T follicular helper cell (primary cell): ENCODE measurements at places on chromosomes 11 and 22.

DNA sequence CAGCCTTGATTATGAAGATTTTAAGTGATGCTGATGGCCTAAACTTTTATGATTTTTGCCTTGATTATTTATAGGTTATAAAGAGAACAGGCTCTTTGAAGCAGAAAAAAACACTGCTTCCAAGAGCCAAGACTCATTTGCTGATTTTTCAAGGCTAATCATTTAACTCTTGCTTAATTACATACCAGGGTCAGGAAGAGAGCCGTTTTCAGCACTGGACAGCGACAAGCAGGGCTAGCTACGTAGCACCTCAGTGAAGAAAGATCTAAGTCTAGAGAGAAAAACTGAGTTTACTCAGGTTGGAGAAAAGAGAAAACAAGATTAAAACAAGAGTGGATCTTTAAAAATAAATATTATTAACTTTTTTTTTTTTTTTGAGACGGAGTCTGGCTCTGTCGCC lies 615.4 kb upstream of the B3GAT1 start:
- no peak for DNase-seq

DNA sequence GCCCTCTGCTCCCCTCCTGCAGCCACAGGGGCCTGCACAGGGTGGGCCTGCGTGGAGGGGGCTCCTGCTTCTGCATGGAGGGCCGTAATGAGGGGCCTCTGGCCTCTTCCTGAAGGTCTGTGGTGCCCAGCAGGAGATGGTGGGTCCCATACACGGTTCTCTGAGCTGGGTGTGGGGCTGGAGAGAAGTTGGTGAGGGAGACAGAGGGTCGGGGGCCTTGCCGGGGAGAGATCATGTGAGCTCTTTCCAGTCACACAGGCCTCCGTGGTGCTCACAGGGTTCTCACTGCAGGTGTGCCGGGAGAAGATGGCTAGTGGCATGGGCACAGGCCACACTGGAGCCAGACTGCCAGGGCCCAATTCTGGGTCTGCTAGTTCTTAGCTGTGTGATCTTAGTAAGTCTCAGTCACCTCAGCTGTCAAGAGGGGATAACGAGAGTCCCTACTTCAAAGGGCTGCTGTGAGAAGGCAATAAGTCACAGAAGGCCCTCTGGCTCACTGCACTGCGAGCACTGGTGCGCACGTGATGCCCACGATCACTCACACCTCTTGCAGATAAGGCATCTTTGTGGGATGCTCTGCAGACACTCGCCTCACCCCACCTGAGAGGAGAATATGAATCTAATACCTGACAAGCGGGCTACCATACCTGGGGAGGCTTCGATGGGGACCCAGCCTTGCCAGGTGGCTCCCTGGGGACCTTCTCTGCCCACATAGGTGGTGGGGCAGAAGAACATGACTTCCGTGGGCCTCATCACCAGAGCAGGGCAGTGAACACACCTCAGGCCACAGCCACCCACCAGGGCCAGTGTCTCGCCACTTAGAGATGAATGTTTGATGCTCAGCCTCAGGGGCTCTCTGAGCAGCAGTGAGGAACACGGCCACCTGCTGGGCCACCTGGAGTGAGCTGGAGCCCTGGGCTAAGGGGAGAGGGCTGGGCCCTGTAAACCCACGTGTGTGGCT lies 14.5 kb downstream of the KCNC1 start:
- no peak for DNase-seq

GRCh38 chr11:45834298-45834756 lies 12.9 kb upstream of the CRY2 start:
- no peak for DNase-seq

DNA sequence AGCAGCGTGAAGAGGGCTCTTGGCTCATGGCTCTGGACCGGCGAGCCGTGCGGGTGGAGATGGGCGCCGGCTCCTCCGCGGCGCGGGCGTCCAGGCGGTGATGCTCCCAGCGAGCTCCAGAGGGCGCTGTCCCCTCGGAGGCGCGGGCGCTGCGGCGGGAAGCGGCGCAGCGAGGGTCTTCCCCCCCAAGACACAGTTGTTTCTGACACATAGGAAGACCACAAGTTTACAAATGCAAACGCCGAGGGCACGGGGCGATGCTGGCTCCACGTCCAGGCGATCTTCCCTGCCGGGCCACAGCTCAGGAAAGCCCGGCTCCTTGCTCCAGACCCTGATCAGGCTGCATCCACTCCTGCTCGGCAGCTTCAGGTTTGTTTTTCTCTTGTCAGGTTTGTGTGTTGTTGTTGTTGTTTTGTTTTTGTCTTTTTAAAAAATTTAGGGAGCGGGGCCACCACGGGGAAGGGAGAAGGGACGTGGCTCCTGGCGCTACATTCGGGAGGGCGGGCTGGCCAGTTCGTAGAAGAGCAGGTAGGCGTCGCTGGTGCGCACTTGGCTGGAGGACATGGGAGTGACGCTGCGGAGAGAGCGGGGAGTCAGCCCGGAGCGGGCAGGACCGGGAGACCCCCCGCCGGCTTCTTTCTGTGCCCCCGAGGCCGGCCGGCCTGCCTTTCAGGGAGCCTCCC lies 10.0 kb upstream of the MFRP start:
- peak; percentile 64 for DNase-seq

DNA sequence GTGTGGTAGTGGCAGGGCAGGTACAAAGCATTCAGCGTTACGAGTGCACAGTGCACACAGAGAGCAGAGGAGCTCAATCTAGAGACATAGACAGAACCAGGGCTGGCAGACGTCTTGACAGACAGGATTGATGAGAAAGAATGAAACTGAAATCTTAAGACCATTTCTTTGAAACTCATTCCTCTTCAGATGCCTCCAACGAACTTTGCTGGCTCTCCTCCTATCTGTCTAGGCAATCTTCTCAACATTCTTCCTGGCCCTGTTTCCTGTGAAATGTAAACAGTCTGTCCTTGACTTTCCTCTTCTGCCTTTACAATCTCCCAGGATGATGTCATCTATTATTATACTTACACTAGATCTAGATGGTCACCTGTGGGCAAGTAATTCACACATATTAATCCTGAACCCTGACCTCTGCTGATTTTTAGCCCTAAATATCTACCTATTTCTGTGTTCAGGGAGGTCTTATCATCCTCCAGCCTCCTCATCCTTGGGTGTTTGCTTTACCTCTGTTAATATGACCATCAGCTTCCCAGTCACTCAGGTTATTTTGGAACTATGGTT lies 119.5 kb downstream of the ENTHD1 start:
- DNase-seq = peak; percentile 1

DNA sequence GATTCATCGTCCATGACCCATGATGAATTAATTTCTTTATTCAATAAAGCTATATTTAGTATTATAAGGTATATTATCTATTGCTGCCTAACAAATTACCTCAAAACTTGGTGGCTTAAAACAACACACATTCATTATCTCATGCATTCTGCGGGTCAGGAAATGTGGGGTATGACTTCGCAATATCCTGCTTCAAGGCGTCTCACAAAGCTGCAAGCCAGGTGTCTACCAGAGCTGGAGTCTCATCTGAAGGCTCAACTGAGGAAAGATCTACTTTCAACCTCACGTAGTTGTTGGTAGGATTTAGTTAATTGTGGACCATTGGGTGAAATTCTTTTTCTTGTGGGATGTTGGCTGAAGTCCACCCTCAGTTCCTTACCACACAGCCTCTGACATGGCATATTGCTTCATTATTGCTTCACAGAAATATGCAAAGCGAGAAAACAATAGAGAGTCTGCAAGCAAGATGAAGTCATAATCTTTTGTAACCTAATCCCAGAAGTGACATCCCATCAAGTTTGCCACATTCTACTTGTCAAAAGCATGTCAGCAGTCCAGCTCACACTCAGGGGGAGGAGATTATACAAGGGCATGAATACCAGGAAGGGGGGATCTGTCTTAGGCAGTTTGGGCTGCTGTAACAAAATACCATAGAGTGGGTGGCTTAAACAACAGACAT lies 45.1 kb downstream of the KREMEN1 start:
- DNase-seq = no peak

DNA sequence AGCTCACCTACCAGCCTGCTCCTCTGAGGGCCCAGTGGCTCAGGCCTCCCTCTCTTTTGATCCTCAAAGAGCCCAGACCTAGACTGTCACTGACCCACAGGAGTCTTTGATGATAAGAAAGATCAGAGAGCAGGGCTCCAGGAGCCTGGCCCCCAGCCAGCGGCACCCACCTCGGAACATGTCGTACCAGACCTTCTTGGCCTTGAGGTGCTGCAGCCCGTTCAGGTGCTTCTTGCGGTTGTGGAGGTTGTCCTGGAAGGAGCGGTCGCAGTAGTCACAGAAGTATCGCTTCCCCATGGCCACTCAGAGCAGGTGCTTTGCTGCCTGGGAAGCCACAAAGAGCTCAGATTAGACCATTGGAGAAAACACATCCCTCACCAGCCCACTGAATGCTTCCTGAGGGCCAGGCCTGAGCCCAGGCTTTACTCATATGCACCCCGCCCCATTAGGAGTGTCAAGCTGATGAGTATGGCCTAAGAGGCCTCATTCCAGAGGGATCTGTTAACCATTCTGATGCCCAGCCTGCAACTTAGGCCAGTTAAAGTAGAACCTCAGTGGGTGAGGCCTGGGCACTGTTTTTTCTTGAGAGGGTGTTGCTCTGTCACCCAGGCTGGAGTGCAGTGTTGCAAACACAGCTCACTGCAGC lies 18.4 kb downstream of the ZMAT5 start:
- no peak for DNase-seq

GRCh38 chr11:70005107-70005818 lies 72.9 kb upstream of the ANO1 start:
- no peak for DNase-seq

- DNase-seq = no peak
These were observed 861 bp upstream of the LTBP3 start for GRCh38 chr11:65558930-65559509.

DNA sequence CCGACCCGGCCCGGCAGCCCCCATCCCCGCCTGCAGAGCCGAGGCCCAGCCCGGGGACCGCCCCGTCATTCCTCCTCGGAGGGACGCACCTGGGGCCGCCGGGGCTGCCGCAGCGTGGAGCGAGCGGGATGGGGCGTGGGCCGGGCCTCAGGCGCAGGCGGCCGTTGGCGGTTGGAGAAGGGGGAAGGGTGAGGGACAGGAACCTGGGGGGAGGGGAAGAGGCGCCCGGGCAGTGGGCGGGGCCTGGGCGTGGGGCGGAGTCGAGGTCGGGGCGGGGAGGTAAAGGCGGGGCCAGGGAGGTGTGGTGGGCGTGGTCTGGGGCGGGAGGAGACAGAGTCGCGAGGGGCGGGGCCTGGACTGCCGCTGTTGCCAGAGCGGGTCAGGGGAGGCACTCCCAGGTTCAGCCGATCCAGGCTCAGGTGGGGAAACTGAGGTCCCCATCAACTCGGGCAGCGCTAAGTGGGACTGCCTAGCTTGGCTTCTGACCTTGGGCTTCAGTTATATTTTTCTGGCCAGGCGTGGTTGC lies at the start of gene TESMIN:
TESMIN (minus strand) TSS at position 190 of the 526 bp plus-strand sequence. CDS start 860 bp downstream, outside the sequence.
- DNase-seq = peak; percentile 91

DNA sequence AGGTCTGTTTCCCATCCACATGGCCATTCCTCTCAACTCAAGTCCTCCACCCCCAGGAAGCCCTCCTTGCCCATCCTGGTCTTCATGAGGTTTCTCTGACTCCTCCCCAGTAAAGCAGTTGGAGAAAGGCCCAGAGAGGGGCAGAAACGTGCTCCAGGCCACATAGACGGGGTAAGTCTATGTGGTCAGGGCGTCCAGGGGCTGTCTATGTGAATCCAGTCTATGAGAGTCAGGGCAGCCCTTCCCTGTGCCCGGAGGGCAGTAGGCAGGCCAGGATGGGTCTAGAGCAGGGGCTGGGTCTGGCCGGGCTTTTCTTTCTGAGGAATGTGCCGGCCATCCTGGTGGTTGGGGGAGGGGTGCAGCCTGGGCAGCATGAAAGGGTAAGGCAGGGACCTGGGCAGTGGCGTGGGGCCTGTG lies 11.7 kb downstream of the GUCD1 start:
- no peak for DNase-seq

DNA sequence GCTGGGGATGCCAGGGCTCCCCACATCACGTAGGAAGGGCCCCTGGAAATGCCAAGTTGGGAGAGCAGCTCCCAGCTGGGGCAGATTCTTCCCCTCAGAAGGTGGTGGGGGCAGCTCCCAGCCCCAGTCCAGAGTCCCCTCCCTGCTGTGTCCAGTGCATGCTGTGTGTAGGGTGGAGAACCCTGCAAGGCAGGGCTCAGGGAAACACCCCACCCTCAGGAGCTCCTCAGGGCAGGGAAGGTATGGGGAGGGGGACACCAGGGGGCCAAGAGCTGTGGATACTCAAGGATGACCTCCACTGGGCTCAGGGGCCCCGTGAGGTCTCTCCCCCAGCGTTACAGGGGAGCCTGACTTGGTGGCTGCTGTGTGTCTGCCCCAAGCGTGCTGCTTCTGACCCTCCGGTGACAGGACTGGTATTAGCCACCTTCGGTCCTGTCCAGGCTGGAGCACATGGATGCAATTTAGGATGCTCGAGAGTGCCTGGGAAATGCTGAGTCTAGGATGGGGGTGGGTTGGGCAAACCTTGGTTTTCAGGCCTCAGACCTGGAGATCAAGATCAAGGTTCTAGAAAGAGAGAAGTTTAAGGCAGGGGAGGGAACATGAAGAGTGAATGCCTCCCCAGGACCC lies 16.1 kb upstream of the CABP7 start:
- no peak for DNase-seq

DNA sequence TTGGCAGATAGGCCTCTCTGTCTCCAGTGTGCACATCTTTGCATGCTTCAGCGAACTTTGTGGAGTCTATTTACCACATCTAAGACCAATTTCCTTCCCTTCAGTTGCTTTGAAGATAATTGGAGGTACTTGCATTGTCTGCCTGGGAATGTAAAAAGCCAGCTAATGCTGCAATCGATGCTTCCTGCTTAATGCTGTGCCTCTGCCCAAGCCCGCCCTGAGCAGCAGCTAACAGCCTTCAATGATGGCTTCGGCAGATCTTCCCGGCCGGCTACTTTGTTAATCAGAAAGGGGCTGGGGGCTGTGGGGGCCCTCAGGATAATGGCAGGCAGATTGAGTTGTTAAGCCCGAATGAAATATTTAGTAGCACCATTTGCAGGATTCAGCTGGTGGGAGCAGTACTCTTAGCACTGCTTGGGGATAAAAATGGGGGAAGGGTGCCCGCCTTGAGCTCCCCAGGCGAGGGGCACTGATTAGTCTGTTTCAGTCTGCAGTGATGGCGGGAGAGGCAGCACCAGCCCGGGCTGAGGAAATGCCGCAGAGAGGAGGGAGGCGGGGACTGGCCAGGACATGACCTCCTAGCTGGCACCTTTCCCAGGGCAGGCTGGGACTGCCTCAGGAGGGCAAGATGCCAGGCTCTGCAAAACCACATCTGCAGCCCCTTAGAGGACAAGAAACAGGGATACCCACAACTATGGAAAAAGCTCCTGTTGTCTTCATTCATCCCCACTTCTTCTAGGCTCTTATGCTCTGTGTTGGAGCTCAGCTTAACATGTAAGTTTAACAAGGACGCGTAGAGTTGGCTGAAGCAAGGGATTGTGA lies 460.0 kb downstream of the BUD13 start:
- no peak for DNase-seq
